ENCODE measurements at places on chromosomes 3 and 15.

DNA sequence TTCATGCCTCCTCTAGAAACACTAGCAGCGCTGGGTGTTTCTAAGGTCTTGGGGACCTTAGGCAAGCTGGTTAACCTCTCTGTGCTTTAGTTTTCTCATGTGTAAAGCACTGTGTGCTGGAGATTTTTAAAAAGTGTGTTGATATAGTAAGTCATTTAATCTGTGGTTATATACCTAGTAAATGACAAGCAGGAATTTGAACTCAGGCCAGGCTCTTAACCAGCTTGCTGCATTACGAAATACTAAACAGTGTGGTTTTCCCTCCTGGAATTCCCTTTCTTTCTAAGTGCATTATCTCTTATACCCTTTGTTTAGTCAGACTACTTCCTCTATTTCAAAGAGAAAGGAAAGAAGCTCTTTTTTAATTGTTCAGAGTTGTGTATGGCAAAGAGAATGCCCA, 26.5 kb downstream of the NEO1 start:
- DNase-seq: no peak

DNA sequence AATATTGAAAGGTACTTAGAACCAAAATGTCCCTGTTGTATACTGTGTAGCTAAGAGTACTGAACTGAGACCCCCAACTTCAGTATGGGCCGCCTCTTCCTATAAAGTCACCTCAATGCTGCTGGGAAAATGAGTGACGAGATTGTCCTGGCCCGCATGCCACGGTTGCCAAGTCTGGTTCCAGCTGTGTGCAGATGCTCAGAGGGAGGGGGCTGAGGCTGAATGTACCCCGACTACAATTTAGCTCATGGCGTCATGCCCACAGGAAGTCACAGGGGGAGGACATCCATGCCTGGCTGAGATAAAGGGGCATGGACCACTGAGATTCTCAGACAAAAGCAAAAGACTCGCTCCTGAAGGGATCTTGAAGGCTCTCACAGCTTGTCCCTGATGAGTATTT, 271.1 kb downstream of the NTRK3 start:
- no peak for DNase-seq

GRCh38 chr3:170909129-170909903, 879 bp upstream of the EIF5A2 start:
- no peak for DNase-seq

- no peak for DNase-seq
Measured at GRCh38 chr3:46462111-46462510, 2.6 kb downstream of the LTF start.

DNA sequence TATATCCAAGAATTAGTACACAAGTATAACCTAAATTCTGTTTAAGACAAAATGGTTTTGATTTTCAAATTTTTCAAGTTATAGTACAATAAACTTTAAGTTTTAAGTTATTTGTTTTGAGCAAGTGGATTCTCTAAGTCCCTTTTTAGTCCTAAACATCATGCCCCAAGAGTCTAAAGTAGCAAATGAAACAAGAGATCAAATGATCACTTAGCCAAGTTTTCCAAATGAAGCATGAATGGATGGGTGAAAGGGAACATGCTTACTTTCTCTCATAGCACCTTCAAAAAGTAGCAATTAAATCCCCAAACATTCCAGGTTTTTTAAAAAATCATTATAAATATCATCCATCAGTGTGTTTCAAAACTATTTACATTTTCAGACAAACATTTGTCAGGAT, 19.5 kb downstream of the DLG1 start:
- DNase-seq: no peak

DNA sequence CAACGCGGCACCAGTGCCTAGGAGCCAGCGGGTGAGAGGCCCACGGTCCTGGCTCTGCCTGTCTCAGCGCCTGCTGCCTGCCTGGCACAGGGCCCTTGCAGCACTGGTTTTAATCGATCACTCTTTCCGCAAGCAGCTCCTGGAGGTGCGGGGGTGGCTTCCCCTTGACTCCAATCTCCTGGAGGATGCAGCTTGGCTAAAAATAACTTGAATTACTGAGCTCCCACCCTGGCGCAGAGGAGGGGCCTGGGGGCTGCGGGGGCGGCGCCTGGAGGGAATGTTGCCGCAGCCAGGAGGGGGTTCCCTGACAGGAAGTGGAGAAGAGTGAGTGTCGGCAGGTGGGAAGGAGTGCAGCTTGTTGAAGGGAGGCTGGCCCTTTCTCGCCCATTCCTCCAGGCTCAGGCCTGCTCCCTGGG, 9.9 kb upstream of the RPL29 start:
- DNase-seq: no peak

- DNase-seq: no peak
Measured at GRCh38 chr3:169029674-169030285, 633.7 kb downstream of the MECOM start.

DNA sequence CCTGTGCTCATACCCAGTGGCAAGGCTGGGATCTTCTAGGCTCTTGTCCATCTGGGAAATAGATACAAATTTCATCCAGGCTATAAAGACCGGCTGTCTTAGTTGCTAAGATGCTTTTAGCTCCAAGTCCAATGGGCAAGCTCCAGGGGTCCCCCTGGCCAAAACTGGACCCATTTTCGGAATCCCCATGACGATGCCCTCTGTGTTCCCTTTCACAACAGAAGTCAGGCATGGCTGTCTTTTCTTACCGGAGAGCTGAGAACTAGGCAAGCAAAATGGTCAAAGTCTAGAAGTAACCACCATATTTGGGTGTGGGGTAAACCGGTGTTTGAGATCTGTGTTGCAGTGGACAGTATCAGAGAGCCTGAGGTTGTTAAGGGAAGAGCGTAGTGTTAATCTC, 1.0 kb downstream of the GLYCTK start:
- no peak for DNase-seq

DNA sequence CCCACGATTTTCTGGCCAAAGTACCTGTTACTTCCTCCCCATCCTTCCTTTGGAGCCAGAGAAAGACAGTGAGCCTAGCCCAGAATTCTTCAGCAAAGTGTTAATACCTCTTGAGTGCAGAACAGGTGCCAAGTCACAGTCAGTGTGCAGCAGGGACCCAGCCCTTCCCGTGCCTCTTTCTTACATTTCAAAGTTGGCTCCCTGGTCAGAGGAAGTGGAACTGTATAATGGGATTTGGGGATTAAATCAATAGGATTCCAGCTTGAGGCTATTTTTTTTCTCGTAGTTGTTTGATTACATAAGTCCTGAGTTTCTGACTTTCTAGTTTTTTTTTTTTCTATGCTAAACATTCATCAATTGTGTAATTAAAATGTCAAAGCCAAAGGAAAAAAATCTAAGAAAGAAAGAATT, 52.6 kb upstream of the ABHD10 start:
- no peak for DNase-seq

- DNase-seq: no peak
Measured at GRCh38 chr3:73259291-73259690, 197.8 kb downstream of the EBLN2 start.

DNA sequence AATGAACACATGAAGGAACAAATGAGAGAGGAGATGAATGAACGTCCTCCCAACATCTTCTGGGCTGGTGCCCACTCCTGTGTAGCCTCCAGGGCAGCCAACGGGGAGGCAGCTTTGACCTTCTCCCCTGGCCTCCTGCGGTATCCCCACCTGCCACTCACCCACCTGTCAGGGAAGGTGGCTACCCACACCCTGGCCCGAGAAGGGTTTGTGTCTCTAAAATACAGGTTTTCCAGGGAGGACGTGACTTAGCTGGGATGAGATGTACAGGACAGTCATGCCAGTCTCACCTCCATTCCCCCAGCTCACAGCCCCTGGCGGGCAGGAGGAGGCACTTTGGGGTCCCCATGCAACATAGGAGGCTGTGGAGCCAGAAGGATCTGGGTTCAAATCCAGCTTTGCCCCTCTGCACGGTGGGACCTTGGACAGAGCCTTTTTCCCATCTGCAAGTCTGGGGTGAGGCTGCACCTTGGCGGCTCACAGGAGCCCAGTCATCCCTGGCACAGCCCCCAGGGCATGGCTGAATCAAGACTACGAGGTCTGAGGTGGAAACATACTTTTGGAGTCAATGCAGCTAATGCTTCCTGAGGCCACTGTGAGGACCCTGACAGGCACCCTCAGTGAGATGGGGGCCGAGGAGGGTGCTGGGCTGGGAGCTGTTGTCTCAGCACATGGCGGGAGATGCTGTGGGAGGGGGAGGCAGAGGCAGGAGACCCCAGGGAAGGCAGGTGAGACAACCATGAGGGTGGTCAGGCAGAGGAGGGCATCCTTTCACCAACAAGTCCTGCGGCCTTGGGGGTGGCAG, 11.1 kb upstream of the PLXND1 start:
- no peak for DNase-seq

- no peak for DNase-seq
Measured at GRCh38 chr15:61390138-61390537, 161.0 kb upstream of the RORA start.

DNA sequence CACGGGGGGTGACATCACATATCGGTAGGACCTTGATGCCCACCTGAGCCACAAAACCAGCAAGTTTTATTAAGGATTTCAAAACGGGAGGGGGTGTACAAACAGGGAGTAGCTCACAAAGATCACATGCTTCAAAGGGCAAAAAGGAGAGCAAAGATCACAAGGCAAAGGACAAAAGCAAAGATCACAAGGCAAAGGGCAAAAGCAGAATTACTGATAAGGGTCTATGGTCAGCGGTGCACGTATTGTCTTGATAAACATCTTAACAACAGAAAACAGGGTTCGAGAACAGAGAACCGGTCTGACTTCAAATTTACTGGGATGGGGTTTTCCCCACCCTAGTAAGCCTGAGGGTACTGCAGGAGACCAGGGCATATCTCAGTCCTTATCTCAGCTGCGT, 143.5 kb upstream of the LPP start:
- no peak for DNase-seq

- no peak for DNase-seq
Measured at GRCh38 chr3:74621581-74621980, 7.1 kb upstream of the CNTN3 start.

DNA sequence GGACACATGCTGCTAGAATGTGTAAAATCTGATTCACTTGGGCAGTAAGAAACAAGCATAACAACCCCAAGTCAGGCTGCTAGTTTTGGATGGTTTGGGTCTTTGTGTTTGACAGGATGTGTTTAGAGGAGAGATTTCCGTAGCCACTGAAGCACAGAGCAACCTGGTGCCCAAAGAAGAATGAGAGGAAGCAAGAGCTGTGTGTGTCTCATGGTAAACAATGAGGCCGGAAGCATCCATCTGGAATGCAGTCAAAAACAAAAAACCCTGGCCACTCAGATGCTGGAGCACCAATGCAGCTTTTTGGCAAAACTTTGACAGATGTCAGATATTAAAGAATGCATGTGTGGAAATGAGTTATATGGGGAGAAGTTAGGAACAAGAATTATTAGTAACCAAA, 39.4 kb upstream of the SNRK start:
- DNase-seq: no peak

DNA sequence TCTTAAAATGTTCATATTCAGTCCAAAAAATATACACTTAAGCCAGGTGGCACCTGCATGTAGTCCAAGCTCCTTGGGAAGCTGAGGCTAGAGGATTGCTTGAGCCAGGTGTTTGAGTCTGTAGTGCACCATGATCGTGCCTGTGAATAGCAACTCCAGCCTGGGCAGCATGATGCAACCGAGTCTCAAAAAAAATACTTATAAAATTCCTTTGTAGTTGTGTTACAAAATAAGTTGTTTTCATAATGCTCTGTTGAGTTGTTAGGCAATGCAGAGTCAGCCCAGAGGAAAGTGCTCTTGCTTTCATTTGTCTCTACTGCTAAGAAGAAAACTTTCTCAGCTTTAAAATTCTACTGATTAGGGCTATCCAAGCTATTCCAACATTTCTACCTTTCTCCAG, 442.8 kb upstream of the ARRDC4 start:
- DNase-seq: no peak

DNA sequence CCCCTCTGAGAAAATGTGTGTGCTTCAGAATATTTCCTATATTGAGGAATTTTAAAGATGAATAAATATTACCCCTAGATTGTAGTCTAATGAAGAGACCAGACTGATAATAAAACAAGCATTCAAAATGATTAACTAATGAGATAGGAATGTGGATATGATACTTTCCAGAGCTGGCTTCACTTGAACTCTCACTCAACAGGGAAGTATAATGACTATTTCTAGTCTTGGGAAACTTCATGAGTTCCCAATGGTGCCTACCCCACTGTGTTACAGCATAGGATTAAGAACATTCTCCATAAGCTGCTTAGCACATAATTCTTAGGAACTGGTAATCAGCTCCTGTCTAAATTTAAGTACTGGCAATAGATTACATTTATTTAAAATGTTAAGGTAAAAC, 261.5 kb upstream of the ZNF385D start:
- no peak for DNase-seq

DNA sequence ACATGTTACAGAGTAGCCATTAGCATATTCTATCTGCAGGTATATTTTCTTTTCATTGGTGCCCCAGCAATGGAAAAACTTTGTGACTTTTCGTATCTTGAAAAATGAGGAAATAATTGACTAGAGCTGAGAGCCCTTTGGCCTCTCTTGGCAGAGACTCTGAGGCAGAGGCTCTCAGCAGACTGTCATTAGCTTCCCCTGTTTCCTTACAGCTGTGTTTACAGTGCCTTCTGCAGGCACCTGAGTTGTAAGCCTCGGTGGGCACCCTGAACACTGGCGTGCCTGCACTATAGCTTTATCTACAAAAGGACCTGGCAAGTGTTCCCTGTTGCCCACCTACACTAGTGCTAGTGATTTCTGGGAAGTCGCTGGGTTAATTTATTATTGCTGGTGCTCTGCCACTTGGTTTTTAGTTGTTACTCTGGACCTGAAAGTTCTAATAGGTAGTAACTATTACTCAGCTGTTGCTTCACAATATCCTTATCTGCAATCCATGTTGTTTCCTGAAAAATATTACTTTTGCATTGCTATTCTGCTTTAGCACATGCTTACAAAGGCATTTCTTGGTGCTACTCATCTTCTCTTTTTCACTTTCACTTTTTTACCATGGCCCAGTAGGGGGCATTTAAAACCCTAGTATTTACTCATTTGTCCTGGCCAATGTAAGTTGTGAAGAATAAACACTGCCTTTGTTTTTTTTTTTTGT, 7.8 kb upstream of the GPR171 start:
- DNase-seq: no peak
